ENCODE measurements at places on chromosomes 13 and 19.

DNA sequence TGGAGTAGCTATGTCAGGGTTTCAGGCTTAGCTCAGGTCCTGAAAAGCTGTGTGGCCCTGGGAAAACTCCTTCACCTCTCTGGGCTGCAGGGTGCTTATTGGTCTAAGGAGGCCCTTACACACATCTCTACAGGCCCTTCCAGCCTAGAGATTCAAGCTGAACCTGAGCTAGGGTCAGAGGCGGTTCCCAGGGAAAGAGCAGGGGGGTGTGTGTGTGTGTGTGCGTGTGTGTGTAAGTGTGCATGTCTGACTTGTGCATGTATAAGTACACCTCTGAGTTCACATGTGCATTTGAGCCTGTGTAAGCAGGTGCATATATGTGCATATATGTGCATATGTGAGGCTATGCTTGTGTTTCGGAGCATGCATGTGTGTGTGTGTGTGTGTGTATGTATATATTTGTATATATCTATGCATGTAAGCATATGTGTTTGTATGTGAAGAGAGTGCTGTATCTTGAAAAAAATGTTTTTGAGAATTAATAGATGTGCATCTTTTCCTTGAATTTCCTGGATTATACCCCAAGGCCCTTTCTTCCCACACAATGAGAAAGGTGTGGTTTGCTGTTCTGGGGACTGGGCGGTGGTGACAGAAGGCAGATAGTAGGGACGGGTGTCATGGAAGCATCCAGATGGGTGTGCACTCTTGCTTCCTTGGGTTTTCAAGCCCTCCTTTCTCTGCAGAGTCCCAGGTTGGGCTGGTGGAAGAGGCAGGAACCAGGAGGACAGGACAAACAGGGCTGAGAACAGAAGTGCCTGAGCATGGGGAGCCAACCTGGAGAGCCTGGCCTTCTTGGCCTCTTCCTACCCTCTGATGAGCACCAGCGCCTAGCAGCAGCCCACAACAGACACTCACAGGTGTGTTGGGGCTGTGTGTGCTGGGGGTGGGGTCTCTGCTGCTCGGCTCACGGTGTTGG is 150.3 kb upstream of the TSHZ3 start:
- DNase-seq: no peak

- peak; percentile 54 for DNase-seq
Measured at GRCh38 chr13:113489549-113490495, 689 bp downstream of the DCUN1D2 start.

- no peak for DNase-seq
Measured at GRCh38 chr13:68046903-68047302, 816.8 kb upstream of the PCDH9 start.

DNA sequence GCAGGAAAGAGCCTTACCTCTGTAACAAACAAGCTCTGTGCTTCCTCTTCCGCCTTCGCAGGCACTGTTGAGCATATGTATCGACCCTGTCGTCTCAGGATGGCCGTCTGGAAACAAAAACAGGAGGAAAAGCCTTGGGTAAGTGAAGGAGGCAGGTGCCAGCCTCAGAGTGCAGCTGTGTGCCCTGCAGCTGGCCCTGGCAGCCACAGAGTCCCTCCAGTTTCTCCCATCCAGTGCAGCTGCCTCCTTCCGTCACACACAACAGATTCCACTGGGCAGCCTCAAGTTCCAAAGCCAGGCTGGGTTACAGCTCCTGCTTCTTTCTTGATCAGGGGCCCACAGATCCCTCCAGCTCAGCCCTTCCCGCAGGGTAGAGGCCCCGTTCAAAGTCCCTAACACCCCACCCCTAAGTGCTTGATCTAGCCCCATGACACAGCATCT is 47.7 kb downstream of the DOCK9 start:
- DNase-seq: no peak

- DNase-seq: no peak
Measured at GRCh38 chr13:39284801-39285388, 246.6 kb downstream of the NHLRC3 start.

DNA sequence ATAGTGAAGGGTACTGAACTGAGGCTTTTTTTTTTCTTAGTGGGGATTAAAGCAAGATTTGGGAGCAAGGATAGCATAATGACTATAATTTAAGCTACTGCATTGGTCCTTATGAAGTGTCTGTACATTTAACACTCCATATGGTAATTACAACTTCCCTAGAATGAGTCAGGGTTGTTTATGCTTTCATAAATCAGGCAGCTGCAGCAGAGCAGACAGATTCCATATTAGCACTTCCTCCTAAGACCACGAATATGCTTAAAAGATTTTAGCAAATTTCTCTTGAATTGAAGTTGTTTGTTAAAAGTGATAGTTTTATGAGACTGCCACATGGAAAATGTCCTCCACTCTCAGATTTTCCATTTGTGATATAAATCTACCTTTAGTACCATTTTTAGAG is 401.1 kb upstream of the SPRY2 start:
- DNase-seq: no peak

DNA sequence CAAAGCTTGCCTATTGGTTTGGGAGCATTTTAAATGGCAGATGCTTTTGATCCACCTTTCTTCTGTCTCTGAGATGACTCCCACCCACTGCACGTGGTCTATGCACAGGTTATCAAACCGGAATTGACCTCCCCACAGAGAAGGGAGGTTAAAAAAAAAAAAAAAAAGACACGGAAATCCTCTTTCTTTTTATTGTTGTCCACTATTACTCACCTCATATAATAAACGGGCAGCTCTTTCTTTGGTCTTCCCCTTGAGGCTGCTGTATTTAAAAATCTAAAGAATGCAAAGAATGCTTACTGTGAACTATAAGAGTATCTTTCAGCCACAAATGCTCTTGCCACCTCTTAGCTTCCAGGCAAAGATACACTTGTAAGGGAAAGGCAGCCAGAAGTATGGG is 329.7 kb downstream of the NDFIP2 start:
- DNase-seq: peak; percentile 58

DNA sequence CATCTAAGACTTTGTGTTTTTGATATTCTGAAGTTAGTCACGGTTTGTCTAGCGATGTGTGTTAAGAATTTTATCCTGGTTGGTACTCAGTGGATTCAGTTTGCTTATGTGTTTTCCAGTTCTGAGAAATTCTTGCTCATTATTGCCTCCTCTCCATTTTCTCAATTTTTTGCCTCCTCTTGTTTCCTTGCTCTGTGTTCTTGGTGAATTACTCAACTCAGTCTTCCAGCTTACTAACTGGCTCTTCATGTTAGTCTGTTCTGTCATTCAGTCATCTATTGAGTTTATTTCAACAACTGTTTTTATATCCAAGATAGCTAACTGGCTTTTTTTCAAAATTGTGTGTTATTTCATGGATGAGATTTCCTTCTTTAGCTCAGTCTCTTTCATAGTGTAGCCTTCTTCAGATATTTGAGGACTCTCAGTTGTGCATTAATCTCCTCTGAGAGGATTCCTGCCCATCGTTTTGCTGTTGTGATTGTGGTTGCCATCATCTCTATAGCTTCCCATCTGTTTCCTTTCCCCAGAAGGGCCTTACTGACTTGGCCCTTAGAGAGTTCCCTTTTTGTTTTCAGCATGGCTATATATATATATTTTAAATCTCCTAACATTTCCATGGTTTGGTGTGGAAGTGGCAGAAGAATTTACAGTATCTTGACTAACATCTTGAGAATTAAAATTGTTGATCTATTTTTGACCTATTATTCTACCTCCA is 6.2 kb downstream of the SETDB2 start:
- no peak for DNase-seq

DNA sequence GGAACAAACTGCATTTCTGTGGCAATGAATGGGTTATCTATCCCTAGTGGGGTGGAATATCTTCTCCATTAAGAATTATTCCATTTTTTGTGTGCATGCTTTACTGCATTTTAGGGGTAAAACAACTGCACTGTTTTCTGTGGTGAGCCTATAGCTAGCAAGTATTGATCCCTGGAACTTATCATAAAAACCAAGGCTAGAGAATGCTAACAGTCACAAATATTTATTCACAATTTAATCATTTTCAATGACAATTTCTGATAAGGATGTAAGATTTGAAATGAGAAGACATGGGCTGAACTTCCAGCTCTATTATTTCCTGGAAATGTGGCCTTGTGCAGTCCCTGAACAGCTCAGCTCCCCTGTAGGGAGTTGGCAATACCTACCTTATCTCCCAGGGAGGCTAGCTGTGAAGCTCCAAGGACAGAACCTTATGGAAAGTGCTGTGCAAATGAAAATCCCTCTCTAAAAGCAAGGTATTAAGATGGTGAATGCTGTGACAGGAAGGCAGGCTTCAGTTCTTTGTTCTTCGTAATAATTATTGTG is 51.5 kb upstream of the FAM216B start:
- DNase-seq: no peak

DNA sequence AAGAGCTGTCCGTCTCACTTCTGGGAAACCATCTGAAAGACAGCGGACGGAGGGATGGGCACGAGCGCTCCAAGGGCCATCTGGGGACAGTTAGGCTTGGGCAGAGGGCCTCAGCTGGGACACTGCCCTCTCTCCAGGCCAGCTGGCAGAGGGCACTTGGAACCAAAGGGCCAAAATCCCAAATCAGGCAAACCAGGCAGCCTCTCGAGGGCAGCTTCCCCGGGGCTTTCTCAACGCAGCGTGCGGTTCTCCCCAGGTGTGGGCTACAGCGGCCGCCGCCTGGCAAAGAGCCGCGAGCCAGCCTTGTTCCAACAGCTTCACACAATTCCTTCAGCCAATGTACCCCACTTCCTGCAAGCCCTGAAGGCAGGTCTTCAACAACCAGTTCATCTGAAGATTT is 5.0 kb downstream of the MLLT1 start:
- no peak for DNase-seq

DNA sequence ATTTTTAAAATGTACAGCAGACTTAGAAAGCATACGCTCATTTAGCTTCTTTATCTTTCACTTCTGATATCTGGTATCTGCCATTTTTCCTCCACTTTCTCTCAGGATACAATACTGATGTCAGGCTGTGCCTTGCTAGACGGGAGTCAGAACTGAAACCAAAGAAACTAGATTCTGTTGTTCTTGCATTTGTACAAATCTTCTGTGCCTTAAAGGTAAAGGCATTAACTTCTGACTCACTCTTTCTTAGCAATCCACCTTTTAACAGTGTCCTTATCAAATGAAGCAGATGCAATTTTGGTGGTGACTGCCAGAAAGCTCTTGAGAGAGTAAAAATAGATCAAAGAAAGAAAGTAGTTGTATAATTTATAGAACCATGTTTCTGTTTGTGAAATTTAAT is 370.4 kb downstream of the PCDH20 start:
- no peak for DNase-seq

DNA sequence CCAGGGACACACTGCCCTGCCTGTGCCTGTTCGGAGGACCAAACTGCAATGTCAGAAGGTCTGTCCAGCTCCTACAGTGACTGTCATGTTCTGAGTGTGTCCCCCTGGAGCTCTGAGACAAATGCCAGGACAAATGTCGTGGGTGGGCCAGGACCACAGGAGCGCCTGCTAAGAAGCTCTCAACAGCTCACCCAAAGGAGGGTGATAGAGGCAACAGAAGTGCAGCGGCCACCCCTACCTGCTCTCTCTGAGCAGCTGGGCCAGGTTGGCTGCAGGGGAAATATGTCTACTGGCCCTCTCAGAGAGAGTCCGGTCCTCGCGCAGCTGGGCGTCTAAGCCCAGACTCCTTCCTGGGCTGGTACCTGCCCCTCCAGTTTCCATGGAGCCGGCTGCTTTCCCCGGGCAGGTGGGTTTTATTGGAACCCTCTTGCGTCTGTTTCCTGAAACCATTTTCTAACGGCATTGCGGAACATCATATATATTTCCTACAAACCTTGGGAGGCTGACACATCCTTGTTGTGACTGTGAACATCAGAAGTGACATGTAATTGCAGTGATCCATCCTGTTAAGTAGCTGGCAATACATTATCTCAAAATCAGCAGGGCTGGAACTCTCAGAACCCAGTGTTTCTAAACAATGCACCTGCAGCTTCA is 78.1 kb downstream of the CHST8 start:
- no peak for DNase-seq

DNA sequence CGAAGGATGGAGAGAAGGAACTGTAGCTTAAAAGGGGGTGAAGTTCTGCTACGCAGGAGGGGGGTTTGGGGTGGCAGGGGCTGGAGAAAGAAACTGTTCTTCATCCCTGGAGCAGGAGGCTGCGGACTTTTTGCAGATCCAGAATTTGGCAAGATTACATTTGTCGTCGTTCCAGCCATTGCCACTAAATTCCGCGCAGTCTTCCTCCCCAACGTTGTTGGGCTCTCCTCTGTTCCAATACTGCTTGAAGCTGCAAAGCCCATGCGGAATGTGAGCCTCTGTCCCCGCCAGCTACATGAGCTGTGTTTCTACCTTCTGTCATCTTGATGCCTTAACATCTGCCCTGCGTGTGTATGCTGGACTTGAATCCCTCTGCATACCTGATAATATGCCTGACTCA is 4.3 kb downstream of the CD209 start:
- no peak for DNase-seq

GRCh38 chr13:40152145-40152544 is 496.7 kb downstream of the COG6 start:
- peak; percentile 71 for DNase-seq

- DNase-seq: no peak
Measured at GRCh38 chr13:102045731-102046130, 356.1 kb downstream of the FGF14 start.
